Transverse colon (tissue), 4 donors: ENCODE measurements at places on chromosomes 5 and 9. TPM values are rescaled to one million over a fixed set of nuclear protein-coding genes. Genes with fewer than 3 reads are reported as not detected.

Gene ENTPD8
- total RNA-seq, result 20.7 TPM

GRCh38 chr5:120358949-120359348, 105.2 kb upstream of the PRR16 start:
- no peaks in the 10 kb centered on the region for H3K4me1 ChIP-seq
- no peak for DNase-seq
- H3K27me3 ChIP-seq, result no peaks in the 10 kb centered on the region
- no peaks in the 10 kb centered on the region for H3K36me3 ChIP-seq

DNA sequence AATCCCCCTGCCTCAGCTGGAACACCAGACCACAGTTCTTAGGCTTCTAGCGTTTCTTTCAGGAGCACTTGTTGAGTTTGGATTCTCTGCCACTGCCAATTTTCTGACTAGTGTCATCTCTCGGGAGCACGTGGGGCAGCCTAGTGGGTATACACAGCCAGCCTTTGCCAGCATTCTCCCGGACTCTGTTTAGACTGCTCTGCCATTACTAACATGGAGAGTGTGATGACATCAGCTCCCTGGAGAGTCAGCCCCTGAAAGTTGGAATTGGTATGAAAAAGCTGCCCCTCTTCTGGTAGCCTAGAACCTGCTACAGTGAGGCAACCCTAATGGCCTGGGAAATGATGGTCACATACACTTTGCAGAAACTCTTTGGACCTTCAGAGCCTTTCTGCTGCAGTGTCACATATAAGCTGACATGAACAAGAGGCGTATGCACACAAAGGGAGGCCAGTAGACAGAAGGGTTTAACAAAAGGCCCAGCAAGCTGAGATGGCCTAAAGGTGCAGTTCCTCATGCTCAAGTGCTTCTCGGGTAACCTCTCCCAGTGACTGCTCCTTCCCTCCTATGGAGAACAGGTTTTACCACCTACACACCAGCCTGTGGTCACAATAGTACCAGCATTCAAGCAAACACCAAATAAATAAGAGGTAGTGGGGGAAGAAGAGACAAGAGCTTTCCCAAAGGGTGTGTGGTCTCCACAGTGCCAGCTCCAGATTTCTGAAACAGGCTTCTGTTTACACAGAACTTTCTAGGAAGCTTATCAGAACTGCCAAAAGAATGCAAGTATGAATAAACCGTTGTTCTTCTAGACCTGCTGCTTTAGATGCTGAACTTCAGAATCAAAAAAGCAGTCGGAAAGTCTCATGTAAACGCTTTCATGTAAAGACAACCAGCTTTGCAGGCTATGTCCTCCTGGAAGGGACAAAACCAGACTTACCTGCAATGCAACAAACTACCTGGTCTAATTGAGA, 16.5 kb downstream of the SPACA9 start:
- no peak overlapping the region for H3K27ac ChIP-seq
- no peak overlapping the region for H3K4me3 ChIP-seq

DNA sequence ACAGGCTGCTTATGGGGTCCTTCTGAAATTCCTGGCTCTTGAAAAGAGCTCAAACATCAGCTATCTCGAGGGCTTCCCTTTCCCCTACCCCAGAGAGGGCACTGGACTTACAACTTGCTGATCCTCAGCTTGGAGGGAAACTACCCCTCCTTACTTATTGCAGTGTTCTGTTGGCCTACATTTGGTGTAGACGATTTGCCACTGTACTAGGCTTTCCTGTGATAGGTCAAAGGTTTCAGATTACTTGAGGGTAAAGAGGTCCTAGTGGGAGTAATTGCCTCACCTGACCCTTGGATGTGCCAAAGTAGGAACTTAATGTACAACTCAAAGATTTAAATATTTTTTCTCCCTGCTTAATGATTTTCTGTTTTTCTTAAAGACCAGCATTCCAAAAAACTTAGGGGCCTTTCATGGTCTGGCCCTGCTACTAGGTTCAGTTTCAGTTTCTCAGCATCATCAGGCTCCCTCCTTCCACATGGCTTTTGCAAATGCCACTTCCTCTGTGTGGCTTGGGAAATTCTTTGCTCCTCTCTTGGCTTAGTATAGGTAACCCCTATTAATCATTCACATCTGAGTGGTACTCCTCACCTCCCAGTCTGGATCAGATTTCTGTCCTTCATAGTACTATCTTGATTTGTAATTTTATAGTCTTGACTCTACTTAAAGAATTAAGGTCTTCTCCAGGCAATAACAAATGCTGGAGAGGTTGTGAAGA, 32.4 kb downstream of the CYSTM1 start:
- no peak for DNase-seq
- H3K27me3 ChIP-seq, result no peaks in the 10 kb centered on the region
- no peaks in the 10 kb centered on the region for H3K36me3 ChIP-seq

- H3K4me1 ChIP-seq, result peaks cover 14% of the 10 kb centered on the region
- no peak for DNase-seq
These were observed 27.5 kb downstream of the FNIP1 start for GRCh38 chr5:131769336-131769735.
